ENCODE measurements at places on chromosomes 5 and 9.

DNA sequence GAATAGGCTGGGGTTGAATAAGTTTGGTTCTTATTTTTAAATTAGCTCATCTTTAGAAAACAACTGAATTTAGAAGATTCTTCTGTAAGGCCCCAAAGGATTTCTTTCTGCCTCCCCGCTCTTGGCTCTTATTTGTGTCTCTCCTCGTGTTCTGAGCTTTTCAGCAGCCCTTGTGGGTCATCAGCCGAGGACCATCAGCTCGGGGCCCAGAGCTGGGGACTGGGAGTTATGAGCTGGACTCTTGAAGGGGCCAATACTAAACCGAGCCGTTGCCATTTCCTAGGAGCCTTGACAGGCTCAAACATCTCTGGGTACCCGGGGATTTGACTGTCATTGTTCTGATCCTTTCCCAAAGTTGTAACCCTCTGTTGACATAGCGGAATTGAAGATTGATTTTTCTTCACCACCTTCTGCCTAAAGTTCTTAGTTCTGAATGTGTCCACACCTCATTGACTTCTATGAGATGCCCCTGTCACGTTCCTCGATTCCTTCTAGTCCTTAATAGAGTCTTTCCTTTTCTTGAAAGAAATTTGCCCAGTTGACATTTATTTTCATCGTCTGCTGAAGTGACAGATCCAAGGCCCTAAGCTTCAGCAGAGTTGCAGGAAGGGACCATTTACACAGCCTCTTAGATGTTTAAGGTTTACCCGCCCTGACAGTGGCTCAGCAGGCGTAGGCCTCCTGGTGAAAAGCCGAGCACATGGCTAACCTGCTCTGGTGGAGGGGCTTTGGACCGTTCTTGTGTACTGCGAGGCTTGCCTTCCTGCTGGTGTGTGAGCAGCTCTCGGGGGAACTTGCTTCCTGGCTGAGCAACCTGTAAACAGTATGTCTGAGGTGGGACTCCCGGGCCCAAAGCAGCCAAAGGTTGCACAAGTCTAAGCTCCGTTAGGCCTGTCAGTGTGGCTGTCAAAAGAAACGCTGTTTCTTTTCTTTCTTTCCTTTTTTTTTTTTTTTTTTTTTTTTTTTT lies 24.0 kb downstream of the ABL1 start:
- DNase-seq = no peak

DNA sequence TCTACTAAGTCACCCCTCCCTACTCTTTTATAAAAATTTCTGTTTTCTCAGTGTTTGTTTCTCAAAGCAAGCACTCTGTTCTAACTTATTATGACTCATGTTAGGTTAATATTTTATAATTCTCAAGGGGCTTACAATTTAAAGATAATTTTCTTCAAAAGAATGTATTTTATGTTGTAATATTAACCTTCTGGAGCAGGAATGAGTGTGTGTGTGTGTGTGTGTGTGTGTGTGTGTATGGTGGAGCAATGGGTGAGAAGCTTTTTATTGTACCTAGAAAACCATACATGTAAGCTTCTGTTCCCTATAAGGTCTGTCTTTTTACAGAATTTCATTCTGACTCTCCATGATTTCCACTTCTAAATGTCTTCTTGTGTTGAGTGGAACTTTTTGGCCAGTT lies 63.0 kb downstream of the PBX3 start:
- no peak for DNase-seq

DNA sequence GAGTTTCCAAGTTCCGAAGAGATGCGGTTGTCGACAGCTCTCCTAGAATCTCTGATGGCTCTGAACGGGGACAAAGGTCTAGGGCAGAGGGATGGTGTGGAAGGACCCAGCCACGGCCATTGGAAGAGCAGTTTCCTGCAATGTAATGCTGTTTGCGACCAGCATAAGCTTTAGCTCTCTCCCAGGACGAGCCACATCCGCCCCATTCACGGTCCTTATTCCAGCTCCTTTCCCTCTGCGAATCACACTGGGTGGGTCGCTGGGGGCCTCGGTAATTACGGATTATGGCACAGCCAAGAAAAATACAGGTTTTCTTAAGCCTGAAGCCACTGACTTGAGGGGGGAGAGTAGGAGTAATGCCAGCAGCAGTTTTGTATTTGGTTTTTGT lies 22.7 kb downstream of the ANXA2R start:
- no peak for DNase-seq

GRCh38 chr5:142820447-142820846 lies 50.3 kb downstream of the ARHGAP26 start:
- DNase-seq = no peak

DNA sequence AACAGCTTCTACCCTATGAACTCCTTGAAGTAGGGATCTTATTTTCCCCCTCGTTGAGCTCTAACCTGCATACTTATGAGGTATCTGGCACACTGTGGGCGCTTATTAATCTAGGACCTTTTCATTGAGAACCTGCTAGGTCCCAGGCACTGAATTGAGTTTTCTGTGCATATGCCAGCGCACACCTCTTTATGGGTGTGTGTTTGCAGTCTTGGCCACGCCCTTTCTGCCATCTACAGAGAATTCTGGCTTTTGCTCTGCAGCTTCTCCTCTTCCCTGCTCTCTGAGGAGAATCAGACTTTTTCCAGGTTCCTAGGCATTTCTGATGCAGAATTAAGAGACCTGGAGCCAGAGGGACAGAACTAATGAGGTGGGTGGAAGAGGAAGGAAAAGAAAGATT lies 25.4 kb upstream of the SSBP2 start:
- DNase-seq = no peak

DNA sequence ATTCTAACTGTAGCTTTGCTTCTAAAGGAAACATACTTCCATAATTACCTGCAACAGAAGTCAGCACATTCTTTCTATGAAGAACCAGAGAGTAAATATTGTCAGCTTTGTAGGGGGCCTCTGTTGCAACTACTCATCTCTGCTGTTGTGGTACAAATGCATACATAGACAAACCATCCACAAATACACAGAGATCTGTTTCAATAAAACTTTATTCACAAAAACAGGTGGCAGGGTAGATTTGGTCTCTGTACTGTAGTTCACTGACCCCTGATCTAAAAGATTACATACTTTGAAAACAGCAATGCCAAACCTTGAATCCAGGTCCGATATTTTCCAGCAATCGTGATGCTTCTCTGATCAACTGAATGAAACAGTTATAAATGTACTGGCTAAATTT lies 44.9 kb upstream of the RETREG1 start:
- no peak for DNase-seq

GRCh38 chr5:172768098-172768572 lies 2.9 kb downstream of the DUSP1 start:
- DNase-seq = no peak

DNA sequence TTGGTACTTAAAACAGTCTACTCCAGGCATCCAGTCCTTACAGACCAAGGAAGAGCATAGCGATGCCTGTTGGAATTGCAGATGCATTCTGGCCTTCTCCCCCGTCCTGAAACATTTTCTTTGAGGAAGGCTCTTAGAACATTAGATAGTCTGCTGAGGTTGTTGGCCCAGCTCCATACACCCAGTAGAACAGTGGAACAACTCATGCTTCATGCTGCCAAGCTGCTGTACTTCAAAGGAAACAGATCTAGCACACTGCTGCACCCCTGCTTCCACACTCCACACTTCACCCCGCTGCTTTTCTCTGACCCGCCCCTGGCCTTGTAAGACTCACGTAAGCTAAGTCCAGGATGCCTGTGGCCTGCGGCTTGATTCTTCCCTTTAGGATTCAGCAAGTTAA lies 33.4 kb upstream of the NCS1 start:
- DNase-seq = peak; percentile 50

DNA sequence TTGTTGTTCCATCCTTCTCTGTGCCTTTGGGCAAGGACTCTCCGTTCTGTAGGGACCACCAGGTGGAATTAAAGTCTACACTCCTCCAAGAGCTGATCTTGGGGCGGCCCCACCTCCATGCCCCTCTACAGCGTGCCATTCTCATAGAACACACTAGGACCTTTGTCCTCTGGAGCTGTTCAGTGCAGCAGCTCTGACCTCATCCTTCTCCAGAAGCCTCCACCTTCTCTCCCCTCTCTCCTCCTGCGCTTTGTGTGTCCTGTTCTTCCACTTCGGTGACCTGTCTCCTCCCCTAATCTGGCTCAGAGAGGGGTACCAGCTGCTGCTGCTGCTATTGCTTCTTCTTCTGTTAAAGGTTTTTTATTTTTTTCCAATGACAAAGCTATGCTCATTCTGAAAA lies 1.8 kb upstream of the MACROH2A1 start:
- no peak for DNase-seq

DNA sequence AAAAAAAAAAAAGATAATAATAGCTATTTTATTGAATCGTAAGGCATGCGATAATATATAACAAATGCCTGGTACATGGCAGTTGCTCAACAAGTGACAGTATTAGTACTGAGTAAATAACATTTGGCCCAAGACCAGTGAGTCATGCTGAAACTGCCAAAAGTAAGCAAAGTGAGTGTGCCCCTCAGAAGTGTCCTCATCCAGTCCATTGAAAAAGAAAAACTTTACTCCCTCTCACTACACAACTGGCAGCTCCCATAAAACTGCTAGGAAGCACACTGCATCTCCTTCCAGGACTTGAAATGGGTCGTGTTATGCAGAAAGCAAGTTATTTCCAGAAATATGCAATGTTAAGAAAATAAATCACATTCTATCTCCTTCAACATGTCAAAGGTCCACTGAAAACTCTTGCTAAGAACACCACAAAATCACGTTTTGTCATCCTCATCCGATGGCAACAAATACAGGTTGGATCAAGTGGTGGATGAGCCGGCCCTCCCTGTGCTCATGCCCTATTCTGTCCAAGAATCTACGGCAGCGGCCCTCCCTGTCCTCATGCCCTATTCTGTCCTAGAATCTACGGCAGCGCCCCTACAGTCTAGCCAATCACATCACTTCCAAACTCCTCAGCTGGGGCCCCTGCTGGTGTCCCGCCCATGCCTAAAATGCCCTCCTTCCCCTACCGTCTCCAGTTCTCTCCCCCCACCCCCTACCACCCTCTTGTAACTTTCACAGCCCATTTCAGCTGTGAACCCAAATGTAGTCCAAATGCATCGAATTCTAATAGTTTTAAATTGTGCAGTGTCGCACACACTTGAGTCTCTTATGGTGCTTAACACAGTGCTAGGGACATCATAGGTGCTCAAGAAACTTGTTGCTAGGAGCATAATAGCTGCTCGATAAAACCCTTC lies 12.5 kb downstream of the PTCH1 start:
- DNase-seq = no peak

DNA sequence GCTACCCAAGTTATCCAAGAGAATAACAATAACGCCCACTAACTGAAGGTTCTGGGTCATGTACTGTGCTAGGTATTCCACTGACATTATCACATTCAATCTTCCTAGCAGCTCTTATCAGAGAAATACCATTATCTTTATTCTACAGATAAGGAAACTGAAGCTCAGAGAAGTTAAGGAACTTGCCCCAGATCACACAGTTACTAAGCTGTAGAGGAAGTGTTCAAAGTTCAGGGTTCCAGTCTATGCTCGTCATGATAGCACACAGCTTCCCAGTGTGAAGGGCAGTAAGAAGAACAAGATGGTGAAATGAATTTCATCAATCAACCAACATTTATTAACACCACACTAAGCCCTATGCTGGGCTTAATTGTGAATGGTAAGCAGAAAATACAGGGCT lies 29.6 kb downstream of the ELOVL7 start:
- DNase-seq = no peak

DNA sequence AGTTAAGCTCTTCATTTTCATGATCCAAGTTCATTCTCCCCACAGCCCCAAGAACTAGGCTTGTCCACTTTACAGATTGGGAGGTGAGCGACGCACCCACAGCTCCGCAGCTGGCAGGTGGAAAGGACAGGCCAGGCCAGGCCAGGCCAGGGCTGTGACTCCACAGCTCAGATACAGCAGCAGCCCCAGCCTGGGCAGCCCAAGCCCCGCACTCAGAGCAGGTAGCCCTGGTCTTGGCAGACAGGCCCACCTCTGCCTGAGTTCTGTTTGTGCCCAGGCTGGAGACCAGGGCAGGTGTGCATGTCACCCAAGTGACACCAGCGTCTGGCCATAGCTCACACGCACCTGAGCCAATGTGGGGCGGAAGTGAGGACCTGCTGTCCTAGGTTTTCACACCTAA lies 124.7 kb downstream of the WNK2 start:
- peak; percentile 38 for DNase-seq

DNA sequence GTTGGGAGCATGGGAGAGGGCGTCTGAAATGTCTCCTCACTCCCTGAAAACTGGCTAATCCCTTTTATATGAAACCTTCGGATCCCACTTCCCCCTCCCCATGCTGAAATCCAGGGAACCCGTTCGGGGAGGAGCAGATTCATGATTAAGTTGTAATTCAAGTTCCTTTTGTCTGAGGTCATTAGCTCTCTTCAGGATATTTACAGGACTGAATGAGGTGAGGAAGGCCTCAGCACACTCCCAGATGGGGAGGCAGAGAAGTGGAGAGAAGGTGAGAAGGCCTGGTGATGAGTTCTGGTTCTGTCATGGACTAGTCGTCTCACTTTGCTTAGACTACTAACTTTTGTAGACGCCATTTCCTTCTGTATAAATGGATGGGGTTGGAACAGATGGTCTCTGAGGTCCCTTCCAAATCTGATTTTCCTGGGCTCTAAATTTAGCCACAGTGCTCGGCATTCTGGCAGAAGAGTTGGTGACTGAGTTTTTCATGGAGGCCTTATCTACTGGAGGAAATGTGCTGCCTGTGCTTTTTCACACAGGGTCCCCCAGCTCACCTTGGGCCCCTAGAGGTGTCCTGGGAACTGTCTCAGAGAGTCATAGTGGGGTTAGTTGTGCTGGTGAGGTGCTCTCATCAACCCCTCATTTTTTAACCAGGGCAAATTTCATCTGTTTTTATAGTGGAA lies 62.3 kb downstream of the PRDM6 start:
- no peak for DNase-seq

Measured in head of caudate nucleus (tissue), 42 donors.